ENCODE measurements at places on chromosomes 6 and 20.

GRCh38 chr20:57450419-57450818 lies 59.2 kb downstream of the RBM38 start:
- no peak for DNase-seq

- DNase-seq, result no peak
These were observed 178.3 kb downstream of the SYNDIG1 start for GRCh38 chr20:24647713-24648112.

- DNase-seq, result no peak
These were observed 15.3 kb downstream of the SPDEF start for GRCh38 chr6:34540841-34541240.

GRCh38 chr20:44093249-44093582 lies 93.8 kb downstream of the JPH2 start:
- no peak for DNase-seq

DNA sequence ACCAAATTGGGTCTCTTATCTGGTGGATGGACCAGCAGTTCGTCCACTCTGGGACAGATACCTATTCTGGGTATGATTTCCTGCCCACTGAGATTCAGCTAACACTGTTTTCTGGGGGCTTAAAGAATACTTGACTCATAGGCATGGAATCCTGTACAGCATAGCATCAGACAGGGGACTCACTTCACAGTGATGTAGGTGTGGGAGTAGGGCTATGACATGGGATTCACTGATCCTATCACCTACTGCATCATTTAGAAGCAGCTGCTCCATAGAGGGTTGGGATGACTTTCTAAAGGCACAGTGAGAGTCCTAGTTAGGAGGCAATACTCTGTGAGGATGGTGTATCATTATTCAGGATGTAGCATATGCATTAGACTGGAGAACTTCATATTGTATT lies 74.5 kb upstream of the AHI1 start:
- peak; percentile 43 for DNase-seq

DNA sequence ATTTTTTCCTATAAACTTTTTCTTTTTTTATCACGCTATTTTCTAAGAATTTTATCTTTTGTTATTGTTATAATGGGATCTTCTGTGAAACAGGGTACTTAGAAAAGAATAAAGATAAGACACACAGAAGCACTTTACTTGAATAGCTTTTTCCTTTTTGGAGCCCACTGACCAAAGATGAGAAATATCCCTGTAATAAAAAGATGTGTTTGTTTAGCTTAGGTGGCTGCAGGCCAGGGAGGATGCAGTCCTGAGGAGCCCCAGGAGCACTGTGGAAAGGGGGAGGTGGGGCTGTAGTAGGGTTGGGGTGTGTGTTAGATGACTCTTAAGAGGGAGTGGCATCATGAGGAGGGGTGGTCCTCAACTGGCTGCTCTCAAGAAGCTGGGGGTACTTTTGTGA lies 128.6 kb downstream of the ARID1B start:
- no peak for DNase-seq

GRCh38 chr6:134111062-134111677 lies 58.7 kb upstream of the SLC2A12 start:
- peak; percentile 63 for DNase-seq

- peak; percentile 64 for DNase-seq
These were observed 5.9 kb downstream of the CASS4 start for GRCh38 chr20:56417911-56418310.

GRCh38 chr20:63574156-63574828 lies at the start of gene HELZ2:
HELZ2 (minus strand) TSS chr20:63574239; CDS start chr20:63572385, 1,854 bp downstream.
- DNase-seq, result peak; percentile 70

DNA sequence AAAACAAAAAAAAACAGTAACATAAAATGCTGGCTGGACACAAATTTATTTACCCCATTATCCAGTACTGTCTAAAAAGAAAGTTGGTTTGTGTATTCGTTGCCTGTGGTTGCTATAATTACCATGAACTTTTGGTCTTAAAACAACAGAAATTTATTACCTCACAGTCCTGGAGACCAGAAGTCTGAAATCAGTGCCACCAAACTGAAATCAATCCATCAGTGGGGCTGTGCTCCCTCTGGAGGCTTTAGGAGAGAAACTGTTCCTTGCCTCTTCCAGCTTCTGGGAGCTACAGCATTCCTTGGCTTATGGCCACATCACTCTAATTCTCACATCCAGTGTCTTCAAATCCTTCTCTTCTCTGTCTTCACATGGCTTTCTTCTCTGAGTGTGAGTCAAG lies 79.4 kb downstream of the SNX5 start:
- peak; percentile 34 for DNase-seq

GRCh38 chr20:12644461-12644860 lies 364.3 kb upstream of the SPTLC3 start:
- no peak for DNase-seq

GRCh38 chr6:136127873-136128272 lies 122.2 kb downstream of the MTFR2 start:
- DNase-seq, result peak; percentile 47

DNA sequence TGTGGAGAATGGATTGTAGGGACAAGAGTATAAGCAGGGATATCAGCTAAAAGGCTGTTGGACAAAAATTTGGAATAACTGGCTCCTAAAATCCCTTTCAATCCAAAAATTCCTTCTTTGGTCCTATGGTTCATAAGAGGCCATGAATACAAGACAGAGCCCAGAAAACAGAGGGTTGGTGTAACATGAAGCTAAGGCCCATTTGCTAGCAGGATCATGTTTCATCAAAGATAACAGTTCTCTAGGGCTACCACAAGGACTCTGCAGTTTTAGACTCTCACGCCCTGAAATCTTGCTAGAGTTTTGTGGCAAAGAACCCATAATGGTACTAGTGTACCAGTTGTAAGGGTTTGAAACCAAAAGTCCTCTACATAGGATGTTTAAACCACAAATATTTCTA lies 327.8 kb upstream of the TBX18 start:
- DNase-seq, result no peak

- no peak for DNase-seq
These were observed 533 bp downstream of the OSTM1 start for GRCh38 chr6:108074057-108074358.

GRCh38 chr6:139977887-139978332 lies 603.5 kb upstream of the CITED2 start:
- peak; percentile 47 for DNase-seq

DNA sequence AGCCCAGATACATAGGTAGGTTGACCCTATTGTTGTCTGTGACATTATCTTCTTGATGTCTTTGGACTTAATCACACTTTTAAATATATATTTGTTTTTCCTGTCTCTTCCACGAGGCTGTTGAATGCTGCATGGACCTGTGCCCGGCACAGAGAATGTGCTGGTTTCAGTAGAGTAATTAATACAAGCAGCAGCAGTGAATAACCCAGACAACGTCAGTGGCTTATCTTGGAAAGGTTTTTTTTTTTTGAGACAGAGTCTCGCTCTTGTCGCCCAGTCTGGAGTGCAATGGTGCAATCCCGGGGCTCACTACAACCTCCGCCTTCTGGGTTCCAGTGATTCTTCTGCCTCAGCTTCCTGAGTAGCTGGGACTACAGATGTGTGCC lies 108.2 kb downstream of the CDH26 start:
- no peak for DNase-seq

- DNase-seq, result no peak
These were observed 19.5 kb downstream of the LHFPL5 start for GRCh38 chr6:35824552-35825192.

Measured in fibroblast of skin of right biceps (primary cell).